ENCODE measurements at places on chromosomes 3 and 15.

- peak; percentile 43 for DNase-seq
These were observed 23.7 kb upstream of the RNU6-1 start for GRCh38 chr15:67863442-67863987.

GRCh38 chr3:18135060-18135814 is 289.9 kb downstream of the SATB1 start:
- no peak for DNase-seq

- no peak for DNase-seq
These were observed 29.1 kb downstream of the PLXND1 start for GRCh38 chr3:129577366-129577765.

DNA sequence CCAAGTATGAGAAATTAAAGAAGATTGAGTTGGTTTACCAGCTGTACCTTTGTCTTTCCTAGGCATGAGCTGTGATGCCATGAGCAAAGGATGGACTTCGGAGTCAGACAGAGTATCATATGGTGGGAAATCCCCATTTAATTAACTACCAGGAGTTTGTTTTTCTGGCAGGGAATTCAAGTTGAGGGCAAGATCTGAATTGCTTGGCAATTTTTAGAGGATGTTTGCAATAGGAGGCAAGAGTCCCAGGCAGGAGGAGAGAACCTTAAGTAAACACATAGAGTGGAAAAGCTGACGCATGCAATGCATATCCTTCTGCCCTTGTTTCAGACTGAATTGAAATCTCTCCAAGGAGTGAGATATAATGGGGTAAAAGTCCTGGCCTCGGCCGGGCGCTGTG is 569.7 kb upstream of the MDFIC2 start:
- no peak for DNase-seq

DNA sequence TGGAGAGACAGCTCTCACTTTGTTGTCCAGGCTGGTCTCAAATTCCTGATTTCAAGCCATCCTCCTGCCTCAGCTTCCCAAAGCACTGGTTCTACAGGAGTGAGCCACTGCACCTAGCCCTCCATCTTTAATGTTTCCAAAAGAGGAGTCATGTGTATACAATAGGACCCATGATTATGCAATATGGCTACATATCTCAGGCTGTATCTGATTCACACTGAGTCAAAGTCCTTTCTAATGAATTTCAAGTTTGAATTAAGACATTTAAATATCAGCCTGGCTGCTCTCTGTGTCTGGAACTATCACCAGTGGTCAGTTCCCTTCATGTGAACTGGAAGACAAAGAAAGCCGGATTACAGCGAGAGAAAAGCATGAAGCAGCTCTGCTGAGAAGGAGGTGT is 90.5 kb downstream of the MINAR1 start:
- DNase-seq = no peak

GRCh38 chr15:45136378-45136764 is 6.6 kb downstream of the DUOX1 start:
- DNase-seq = no peak

- DNase-seq = no peak
These were observed 294.2 kb upstream of the TBL1XR1 start for GRCh38 chr3:177491296-177492032.

GRCh38 chr15:96358001-96358801 is 27.7 kb downstream of the NR2F2 start:
- no peak for DNase-seq

- DNase-seq = no peak
These were observed 58.9 kb downstream of the MYO1E start for GRCh38 chr15:59313641-59314332.

- DNase-seq = no peak
These were observed 1.7 kb downstream of the HRH1 start for GRCh38 chr3:11156026-11156410.

GRCh38 chr3:188683032-188683521 is 488.7 kb upstream of the TPRG1 start:
- peak; percentile 40 for DNase-seq

DNA sequence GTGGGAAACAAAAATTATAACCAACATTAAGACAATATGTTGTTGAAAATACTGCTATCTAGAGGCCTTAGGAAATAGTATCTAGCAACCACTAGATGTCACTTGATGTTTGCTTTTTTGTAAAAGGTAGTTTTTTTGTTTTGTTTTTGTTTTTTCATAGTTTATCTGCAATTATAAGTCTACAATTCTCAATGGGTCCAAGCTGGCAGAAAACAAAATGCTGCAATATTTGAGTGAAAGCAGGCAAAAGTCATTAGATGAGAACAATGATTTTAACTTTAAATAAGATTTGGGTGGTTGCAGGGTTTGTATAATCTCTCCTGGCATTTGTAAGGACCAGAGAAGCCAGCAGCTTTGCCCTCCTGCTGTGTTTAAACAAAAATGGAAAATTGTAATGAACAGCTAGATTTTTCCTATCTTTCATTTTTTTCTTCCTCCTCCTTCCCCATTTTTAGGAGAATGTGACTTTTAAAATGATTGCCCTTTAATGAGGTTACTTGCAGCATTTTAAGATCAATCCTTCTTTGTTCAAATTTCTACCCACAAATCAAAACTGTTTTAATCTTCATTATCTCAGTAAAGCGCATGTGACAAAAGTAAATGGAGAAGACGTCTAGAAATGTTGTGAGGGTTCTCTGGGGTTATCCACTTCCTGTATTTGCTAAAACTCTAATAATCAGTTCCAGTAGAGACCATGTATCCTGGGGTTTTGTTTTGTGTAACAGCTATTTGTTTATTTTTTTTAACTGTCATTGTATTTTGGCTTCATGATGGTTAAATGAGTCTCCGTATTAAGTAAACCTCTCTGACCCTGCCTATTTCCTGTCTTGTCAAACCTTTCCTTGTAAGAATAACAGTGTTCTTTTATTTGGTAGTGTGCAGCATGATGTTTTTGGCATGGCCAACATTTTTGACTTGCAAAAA is 27.3 kb downstream of the DUT start:
- DNase-seq = no peak

DNA sequence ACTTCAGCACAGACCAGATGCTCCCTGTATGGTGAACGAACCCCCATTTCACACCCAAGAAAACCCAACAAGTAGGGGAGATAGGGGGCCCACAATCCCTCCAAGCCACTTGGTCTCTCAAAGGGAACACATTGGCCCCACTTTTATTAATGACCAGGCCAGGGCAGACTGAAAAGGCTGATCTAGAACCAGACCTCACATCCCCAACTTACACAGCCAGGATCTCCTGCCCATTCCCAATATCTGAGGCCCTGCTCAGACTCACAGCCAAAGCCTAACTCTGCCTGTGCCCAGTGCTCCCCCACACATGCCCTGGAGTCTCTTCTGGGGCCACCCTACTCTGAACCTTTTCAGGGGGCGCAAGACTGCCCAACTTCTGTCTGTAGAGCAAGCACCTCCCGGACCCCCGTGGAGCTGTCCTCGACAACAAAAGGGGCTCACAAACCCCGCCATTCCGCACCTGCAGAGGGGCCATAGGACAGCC is 1.8 kb downstream of the PLXNB1 start:
- DNase-seq = no peak

DNA sequence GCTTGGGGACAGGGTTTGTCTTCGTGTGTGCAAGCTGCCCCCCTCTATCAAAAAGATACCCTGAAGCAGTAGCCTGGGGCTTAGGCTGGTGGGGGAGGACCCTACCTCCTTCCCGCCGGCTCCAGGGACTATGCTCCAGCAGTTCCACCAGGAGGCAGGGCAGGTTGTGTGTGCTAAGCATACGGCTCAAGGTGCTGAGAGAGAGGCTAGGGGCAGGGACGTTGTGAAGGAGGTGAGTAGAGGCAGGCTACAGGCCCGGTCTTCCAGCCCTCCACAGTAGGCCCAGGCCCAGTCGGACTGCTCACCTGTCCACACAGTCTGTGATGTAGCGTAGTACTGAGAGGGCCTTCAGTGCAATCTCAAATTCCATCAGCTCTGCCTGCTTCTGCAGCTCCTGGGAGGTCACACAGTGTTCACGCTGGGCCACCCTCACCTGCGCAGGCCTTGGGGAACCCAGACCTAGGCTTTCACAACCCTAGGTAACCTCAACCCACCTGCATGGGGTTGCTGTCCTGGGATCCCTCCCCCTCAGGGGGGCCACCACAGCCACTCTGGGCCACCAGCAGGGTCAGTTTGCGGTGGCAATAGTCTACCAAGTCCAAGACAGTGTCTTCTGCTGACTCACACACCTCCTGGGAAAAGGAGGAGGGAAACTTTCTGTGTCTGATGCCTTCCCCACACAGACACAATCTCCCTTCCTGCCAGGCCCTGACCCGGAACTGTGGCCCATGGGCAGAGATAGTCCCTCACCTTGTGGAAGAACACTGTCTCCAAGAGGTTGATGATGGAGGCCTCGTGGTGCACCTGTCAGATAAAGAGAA is 2.4 kb upstream of the RASSF1 start:
- no peak for DNase-seq

DNA sequence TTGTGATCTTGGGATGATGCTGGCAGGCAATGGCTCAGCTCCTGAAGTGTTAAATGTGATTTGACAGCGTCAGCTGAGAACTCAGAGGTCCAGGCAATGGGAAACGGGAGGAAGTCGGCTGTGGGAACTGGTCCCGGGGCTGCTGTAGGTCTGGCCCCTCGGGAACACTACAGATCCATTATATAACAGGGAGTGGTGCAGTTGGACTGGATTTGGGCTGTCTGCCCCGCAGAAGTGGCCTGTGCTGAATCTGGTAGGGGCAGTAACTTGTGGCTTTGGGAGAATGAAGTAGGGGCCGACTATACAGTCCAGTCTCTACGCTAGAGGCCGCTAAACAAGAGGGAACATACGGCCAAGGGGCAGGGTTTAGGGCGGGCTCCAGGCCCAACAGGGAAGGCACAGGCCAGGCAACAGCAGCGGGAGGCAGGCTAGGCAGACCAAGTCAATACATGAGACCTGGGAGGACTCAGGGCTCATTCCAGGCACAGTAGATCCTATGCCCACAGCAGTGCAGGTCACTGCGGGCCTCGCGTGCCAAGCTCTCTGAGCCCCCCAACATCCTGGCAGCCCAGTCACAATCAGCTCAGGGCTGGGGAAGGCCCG is 20.3 kb upstream of the IL16 start:
- no peak for DNase-seq

- no peak for DNase-seq
These were observed 970.6 kb downstream of the DIPK2A start for GRCh38 chr3:144942093-144942837.

- DNase-seq = no peak
These were observed 45.6 kb downstream of the TNFAIP8L3 start for GRCh38 chr15:51049081-51049480.

DNA sequence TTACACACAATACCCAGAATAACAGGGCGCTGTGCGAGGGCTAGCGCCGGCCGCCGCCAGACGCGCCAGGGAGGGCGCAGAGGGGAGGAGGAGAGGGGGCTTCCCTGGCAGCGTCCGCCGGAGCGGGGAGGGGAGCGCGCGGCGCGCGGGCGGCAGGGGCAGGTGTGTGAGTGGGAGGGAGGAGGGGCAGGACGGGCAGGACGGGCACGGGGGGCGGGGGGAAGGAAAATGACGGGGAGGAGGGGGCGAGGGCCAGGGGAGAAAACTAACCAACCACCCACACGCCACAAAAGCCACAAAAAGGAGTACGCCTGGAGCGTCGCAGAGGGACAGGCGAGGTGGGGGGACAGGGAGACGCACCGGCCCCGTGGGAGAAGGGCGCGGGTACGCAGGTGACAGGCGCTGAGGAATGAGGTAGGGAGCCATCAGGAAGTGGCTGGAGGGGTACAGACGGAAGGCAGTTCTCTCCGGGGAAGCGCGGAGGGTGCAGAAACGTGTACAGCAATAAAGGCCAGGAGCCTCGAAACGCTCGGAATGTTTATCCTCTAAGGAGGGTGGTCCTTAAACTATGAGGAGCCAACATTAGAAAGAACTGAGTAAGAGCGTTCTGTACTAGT is 610 bp upstream of the SATB1 start:
- peak; percentile 59 for DNase-seq

GRCh38 chr15:74320352-74321247 is 46.8 kb downstream of the CYP11A1 start:
- DNase-seq = no peak

GRCh38 chr15:98311566-98312188 is 336.7 kb upstream of the IGF1R start:
- peak; percentile 38 for DNase-seq

DNA sequence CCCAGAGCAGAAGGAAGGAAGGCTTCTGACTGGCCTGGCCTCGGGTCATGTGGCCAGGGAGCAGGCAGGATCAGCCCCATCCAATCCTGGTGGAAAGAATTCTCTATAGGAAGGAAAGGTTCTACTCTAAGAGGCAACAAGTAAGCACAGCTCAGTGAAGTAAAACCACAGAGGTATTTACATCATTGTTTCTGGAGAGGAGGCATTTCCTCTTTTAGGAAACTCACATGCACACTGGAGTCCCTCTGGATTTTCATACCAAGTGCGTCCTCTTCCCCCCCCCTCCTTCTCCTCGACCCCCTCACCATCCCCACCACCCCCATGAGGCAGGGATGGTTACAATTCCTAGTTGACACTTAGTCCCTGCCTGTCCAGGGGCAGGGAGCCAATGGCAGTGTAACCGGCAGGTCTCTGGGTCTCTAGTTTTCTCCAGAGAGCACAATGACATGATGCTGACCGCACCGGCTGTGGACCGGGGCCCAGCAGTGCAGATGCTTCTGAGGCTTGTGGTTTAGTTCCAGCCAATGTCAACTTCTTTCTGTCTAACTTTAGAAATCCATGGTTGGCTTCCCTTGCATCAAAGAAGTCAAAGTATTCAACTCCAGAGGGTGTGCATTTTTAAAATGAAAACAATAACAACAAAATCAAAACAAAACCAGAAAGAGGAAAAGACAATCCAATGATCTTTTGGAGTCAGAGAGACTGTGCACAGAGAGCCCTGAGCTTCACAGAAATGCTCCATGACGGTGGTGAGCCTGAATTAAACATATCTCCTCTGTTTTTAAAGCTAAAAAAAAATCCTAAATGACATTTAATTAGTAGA is 230.3 kb upstream of the TLE3 start:
- no peak for DNase-seq

DNA sequence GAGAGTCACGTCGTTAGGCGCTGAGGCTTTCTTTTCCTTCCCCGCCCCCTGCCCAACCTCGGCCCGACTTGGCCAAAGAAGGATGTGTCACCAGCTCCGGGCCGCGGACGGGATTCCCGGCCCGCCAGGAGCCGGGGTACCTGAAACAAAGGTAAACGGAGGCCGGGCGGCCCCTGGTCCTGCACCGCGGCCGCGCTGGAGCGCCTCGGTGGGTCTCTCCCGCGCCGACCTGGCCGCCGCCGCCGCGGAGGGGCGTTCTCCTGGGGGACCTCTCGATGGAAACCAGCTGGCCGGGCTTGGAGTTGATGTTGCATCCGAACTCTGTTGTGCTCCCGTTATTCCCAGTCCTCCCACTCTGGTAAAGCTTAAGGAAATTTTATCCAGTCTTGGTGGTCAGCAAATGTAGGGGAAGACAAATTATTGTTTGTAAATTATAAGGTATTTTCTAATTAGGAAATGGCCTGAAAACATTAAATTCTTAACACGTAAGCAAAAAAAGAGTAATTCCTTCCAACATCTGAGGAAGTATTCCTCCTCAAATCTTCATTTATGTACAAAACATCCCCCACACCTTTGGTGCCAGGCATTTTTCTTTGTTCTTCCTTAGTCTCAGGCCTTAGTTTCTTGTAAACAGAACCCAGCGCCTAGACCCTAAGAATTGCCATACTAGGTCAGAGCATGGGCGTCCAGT is 888 bp downstream of the PPP2R3A start:
- DNase-seq = no peak

GRCh38 chr3:14988988-14989394 is 41.6 kb downstream of the NR2C2 start:
- DNase-seq = peak; percentile 28
